ENCODE measurements at places on chromosomes 13 and 19. TPM values are rescaled to one million over a fixed set of nuclear protein-coding genes. Genes with fewer than 3 reads are reported as not detected.

The TTC9B gene
- total RNA-seq: not detected

GRCh38 chr19:56383826-56384605 lies 9.3 kb downstream of the ZNF582 start:
- DNase-seq: no peak

DNA sequence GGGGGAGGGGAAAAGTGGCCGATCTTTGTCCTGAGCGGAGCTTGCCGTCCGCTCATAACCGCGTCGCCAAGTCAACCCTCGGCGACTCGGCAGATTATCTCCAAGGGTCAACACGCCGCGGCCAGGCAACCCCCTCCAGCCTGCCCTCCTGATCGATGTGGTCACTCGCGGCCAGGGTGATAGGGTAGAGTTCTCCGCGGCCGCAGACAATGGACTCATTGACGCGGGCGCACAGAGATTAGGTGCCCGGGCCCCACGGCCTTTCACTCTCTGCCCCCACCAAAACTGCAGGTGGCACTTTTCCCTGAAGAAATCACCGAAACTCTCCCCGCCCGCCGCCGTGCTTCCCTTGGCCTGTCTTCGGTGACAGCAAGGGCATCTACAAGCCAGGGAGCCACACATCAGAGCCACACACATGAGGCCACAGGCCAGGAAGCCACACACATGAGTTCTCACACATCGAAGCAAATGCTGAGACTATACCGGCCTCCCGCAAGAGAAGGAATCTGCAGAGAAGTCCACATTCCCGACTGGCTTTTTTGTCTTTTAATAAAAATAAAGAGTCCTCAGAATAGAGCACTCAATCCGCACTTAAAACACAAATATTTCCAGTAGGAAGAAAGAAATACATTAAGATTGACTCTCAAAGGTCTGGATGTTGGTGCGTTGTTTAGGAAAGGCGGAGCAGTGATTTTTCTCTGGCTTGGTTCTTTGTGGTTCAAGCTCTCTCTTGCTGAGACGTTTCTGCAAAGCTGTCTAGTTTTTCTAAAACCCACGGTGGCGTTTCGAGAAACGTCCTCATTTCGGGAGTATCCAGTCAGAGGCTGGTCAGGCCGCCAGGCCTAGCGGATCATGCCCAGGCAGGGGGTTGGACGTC lies 1.5 kb upstream of the PDX1 start:
- no peak for DNase-seq

The PSPN gene
- total RNA-seq: 2.2 TPM

GRCh38 chr13:38943231-38943630 lies 47.4 kb downstream of the STOML3 start:
- DNase-seq: no peak

The KANK3 gene
- total RNA-seq: 49.0 TPM

DNA sequence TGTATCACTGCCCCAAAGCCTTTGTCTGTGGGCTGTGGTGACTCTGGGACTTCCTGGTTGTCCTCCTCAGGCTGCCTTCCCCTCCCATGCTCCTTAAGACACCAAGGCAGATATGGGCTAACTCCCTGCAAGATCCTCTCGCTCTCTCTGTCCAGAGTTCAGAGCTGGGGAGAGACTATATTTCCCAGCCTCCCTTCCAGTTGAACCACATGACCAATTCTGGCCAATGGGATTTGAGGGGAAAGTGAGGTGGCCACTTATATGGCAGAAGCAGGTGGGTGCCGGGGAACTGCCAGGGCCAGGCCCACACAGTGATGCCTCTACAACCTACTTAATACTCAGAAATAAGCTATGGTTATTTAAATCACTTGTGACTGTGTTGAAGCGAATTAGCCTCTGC lies 16.2 kb upstream of the ANGPTL8 start:
- DNase-seq: no peak

GRCh38 chr13:45989607-45990006 lies 62.9 kb downstream of the ZC3H13 start:
- DNase-seq: no peak

- no peak for DNase-seq
These were observed 88.7 kb upstream of the PCDH9 start for GRCh38 chr13:67318860-67319259.

DNA sequence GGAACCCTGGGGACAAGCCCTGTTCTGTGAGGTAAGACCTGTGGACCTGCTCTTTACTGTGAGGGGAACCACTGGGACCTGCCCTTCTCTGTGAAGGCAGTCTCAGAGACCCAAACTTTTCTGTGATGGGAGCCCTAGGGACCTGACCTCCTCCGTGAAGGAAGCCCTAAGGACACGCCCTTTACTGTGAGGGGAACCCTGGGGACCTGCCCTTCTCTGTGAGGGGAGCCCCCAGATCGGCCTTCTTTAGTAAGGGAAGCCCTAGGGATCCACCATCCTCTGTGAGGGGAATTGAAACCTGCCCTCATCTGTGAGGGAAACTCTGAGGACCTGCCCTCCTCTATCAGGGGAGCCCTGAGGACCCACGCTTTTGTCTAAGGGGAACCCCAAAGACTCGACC lies 343.5 kb downstream of the UQCRFS1 start:
- DNase-seq: no peak

The PSG3 gene
- total RNA-seq: not detected

The PRTN3 gene
- not detected for total RNA-seq

The KIR2DL4 gene
- total RNA-seq: 0.38 TPM

Measured in lower lobe of right lung (tissue), 2 donors.